ENCODE measurements at places on chromosomes 5 and 9.

GRCh38 chr5:6333182-6333905, 45.0 kb downstream of the MED10 start:
- no peak for DNase-seq

DNA sequence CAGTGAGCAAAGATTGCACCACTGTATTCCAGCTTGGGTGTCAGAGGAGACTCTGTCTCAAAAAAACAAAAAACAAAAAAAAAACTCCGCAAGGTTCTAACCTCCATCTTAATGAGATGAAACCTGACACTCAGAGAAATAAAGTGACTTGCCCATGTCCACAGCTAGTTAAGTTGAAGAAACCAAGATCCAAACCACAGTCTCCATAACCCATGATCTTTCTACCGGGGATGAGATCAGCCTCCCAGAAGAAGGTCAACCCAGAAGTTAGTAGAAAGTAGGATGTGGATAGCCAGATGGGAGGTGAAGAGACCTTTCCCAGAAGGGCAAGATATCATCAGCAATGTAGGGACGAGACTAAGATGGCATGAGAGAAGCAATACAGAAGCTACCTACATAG, 140.4 kb upstream of the ADRA1B start:
- no peak for DNase-seq

DNA sequence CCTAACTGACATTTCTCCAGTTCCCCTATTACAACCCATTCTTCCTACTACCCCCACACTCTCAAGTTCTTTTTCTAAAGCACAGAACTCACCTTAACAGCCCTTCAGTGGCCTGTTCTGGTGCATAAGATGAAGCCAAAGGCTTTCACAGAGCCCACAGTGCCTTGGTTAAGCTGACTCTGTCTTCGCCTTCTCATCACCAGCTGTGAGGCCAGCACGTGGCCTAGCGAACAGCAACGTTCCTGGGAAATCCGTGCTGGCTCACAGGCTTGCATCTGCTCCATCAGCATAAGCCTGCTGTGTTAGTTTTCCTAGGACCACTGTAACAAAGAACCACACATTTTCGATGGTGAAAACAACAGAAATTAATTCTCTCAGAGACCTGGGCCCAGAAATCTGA, 67.9 kb upstream of the LPAR1 start:
- no peak for DNase-seq

DNA sequence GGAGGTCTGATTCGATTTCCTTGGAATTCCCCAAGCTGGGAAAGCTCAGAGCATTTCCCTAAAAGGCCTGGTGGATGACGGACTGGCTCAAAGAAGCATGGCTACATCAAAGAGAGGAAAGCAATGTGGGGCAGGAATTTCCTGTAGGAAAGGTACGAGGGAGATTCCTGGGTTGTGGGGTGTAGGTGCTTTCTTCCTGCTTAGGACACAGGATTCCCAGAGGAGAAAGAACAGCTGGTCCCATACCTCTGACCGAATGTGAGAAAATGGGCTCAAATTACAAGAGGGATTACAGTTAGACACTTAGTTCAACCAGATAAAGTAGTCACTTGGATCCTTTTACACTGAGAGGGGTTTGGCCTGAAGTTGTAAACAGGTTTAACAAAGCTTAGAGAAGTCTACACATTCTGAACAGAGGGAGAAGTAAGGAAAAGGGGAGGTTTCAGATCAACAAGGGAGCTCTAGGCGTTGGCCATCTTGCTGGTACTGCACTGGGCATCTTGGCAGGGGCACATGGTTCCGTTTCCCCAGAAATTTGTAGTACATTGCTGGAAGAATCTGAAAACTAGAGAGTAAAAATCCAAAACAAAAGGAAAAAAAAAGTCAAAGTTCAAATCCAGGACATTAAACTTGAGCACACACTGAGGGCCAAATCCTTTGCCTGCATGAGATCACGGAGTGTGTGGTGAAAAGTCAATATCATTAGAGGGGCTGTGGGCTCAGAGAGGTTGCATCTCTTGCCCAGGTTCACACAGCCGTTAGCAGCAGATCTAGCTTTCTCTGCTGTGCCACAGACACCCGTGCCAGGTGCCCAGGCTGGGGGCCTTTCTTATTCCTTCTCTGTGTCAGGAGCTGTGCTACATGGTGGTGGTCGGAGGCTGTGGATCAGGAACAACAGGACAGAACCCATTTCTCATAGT, 171.3 kb downstream of the RGS3 start:
- no peak for DNase-seq

DNA sequence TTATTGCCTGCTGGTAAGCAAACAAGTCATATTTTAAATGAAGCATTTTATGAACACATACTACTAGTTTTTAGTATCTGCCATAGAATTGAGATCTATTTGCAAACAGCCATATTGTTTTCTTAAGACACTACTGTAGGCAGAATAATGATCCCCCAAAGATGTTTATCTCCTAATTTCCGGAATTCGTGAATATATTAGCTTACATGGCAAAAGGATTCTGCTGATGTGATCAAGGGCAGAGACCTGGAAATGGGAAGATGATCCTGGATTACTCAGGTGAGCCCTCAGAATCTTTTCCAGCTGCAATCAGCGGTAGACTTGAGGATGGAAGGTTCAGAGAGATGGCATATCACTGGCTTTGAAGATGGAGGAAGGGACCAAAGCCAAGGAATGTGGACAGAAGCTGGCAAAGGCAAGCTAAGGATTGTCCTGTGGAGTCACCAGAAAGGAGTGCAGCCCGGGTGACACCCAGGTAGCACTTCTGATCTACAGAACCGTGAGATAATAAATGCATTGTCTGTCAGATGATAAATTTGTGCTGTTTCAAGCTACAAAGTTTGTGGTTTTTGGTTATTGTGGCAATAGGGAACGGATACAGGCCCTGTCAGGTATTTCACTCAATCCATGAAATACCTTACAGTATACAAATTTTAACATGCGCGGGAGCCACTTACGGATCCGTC, 1.0 kb upstream of the ERCC6L2 start:
- no peak for DNase-seq

GRCh38 chr5:154316223-154316935, 125.8 kb downstream of the GALNT10 start:
- no peak for DNase-seq

DNA sequence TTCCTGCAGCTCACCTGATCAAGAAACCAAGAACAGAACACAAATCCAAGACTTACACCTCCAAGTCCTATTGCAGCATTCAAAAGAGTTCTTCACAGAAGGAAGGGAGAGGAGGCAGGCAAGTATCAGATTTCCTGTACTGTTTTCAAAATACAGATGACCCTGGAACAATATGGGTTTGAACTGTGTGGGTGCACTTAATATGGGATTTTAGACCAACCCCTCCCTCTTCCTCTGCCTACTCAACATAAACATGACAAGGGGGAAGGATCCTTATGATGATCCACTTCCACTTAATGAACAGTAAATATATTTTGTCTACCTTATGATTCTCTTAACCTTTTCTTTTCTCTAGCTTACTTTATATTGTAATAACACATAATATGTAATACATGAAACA, 104.6 kb downstream of the ELAVL2 start:
- DNase-seq, result no peak

DNA sequence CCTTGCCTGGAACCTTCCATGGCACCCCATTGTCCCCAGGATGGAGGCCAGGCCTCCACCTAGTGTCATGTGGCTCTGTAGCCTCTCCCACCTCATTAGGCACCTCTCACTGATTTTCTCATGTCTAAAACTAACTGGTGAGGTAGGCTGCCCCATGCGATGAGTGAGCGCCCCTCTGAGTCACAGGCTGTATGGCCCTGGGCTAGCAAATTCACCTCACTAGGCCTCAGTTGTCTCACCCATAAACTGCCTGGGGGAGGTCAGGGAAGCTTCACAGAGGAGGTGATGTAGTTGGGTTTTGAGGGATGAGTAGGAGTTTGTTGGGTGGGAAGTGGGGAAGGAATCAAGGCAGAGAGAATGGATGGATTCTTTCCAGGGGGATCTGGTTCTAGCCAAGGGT, 8.8 kb downstream of the RXRA start:
- no peak for DNase-seq

- no peak for DNase-seq
Observed at GRCh38 chr5:133967124-133967523, 1.3 kb downstream of the C5orf15 start.

DNA sequence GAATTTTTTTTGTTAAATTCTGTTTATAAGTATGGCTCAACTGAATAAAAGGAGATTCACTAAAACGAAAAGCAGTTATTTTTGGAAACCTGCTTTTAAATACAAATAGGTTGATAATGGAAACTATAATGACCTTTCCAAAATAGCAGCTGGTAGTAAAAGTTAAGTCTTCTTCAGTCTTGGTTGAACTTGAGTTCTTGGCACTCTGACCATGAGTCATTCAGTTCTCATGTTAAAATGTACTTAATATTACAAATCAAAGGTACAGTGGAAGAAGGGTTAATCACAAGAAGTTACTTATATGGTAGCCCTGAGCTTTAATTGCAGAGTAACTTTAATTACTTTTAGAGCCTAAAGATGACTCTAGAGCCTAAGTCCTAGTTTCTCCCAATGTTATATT, 62.1 kb downstream of the KLF9 start:
- no peak for DNase-seq

- no peak for DNase-seq
Observed at GRCh38 chr9:21210311-21210710, 3.4 kb upstream of the IFNA10 start.

DNA sequence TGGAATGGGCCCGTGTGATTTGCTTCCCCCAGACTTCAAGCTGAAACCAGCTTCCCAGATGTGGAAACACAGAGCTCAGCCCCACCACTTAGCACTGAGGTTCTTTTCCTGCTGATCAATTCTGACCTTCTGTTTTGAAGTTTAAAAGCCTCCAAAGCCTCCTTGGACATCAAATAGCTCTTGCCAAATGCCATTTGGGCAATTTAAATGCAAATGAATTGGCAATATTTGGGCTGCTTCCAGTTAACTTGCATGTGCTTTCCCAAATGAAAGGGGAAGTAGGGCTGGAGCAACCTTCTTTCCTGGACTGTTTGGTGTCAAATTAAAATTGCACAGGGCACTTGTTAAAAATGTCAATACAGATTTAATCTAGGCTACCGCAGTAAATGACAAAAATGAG, 710.5 kb downstream of the TLR4 start:
- no peak for DNase-seq

GRCh38 chr5:76403766-76404222, 709 bp downstream of the IQGAP2 start:
- no peak for DNase-seq

DNA sequence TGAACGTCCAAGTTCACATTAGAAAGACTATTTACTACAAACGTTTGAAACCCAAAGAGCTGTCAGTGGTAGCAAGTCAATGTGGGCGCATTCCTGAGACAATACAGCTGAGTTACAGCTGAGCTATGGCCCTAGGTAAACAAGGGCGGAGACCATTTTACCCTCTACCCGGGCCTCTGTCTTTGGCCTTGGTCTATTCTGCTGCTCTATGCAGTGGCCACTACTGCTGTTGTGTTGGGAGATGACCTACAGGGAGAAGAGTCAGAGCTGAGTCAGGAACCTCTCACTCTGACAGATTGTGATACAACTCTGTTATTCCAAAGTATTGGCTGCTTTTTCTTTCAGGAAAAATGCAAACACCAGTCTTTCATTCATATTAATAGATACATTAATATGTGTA, 700.6 kb downstream of the SEMA5A start:
- no peak for DNase-seq

GRCh38 chr5:1174122-1174936, 27.1 kb upstream of the SLC6A19 start:
- DNase-seq, result peak; percentile 44

- DNase-seq, result no peak
Observed at GRCh38 chr5:35816881-35817521, 39.7 kb upstream of the IL7R start.

GRCh38 chr5:149672701-149673476, 57.2 kb upstream of the PPARGC1B start:
- DNase-seq, result peak; percentile 84

GRCh38 chr5:181052672-181053487, 12.8 kb downstream of the BTNL9 start:
- no peak for DNase-seq

DNA sequence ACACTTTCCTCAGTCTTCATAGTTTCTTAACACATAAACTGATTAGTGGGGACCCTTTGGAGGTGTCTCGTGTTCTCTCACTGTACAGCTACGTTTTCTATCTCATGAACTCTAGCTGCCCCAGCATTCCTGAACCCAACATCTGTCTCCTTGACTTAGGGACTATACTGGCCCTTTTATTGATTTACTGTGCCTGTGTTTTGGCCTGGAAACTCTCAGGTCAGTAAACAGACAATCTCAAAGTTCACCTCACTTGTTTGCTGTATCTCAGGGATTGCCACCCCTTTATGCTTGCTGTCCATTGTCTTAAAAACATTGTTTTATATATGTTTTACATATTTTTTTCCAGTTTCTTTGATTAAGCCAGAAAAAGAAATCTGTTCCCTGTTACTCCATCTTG, 222.8 kb downstream of the FAM170A start:
- no peak for DNase-seq

DNA sequence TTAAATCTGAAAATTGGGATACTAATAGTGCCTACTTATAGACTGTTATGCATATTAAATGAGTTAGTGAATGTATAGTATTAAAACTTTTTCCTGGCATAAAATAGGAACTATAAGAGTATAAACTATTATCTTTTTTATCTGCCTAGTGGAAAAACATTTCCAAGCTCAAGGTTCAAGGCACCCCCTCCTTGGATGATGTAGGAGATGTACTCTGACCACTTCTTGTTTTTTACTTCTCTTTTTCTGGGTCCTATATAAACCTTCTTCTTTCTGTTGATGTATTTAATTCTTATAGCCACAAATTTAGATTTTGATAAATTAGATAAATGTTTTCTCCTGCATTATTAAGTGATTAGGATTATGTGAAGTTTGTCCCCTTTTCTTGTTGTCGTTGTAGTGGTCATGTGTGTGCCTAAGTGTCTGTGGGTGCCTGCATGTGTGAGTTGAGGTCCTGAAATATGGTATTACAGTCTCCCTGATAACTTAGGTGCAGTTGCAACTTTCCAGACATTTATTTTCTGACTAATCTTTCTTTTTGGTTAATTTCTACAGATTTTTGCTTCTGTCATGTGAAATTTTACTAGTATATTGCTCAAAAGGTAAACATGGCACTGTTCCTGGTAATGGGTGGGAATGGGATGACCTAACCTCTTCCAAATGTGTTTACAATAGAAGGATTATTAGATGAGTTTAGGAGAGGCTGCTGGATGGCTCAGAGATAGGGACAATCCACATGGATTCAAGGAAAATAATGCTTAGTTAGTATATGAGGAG, 160.8 kb upstream of the CDKN2B start:
- no peak for DNase-seq

DNA sequence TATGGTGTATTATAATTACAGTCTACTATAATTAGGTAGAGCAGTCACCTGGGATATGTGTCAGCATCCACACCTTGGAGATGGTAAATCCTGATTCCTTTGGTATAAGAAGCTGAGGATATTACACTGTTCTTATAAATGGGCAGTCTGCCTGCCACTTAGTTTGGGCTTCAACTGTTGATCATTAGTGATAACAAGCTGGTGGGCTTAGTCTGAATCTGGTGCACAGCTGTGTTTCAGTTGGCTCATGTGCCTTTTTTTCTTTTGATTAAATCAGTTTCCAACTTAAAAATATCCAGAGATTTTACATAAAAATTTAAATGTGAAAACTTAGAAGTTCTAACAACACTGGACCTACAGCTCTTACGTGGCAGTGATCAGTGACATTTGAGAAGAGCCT, 21.2 kb downstream of the LVRN start:
- DNase-seq, result no peak

Data from NCI-H2029 (cell line).